ENCODE measurements at places on chromosomes 2 and 18.

DNA sequence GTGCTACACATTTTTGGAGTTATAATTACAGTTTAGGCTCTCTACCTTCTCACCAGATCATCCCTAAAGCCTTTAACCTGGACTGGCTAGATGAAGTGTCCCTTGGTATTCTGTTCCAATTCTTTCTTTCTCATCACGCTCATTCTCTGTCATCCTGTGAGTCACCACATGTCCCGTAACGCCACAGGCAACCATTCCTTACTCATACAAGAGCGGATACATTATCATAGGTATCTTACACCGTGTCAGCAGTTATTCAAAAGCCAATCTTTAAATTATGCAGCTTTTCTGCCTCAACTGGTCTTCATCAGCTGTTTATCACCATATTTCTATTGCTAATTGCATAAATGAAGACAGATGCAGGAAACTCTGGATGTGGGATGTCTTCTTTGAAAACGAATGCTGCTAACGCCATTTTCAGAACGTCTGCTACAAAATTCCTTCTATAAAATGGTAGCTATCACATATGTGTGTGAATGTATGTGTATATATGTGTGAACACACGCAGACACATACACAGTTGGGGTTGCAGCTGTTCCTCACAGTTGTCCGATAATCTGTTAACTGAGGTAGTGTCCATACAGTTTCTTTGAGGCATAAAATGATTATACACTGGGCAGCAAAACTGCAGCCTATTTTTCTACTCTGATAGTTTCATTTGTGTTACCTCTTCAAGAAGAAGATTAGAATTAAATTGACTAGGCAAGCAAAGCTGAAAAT, 47.9 kb downstream of the EML6 start:
- DNase-seq, result no peak

DNA sequence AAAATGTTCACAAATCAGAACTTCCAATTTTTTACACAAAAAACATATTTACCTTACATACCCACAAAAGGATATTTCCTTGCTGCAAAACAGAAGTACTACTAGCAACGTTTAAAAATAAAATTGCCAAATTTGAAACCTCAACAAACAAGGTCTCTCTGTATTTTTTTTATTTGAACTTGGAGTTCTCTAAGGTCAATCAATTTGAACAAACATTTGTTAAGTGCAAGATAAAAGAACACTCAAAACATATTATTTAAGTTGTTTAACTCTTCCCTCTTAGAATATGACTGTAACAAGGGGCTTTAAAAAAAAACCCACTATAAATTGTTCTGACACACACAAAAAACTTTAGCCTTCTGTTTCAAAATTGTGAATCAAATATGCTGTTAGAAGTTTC, 29.6 kb downstream of the PNO1 start:
- no peak for DNase-seq

GRCh38 chr2:240986787-240987411, 11.5 kb upstream of the SNED1 start:
- DNase-seq, result peak; percentile 42

GRCh38 chr2:171086352-171087290, 74.1 kb downstream of the TLK1 start:
- DNase-seq, result peak; percentile 80

DNA sequence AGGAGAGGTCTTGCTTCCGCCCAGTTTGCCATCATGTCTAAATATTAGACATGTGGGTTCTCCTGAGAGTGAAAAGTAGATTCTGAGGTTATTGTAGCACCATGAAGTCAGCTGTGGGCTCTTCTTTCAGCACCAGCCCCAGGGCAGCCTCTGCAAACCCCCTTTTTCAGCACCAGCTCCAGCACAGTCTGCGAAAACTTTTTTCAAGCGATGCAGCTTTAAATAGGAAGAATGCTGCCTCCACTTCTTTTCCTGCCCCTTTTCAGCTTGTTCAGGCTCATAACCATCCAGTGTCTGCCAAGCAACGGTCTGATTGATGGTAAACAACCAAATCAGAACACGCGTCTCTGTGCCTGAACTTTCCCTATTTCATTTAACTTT, at the start of gene COL5A2:
COL5A2 (minus strand) TSS at position 192 of the 381 bp plus-strand sequence; CDS start at position 35, 157 bp downstream.
- DNase-seq, result no peak

DNA sequence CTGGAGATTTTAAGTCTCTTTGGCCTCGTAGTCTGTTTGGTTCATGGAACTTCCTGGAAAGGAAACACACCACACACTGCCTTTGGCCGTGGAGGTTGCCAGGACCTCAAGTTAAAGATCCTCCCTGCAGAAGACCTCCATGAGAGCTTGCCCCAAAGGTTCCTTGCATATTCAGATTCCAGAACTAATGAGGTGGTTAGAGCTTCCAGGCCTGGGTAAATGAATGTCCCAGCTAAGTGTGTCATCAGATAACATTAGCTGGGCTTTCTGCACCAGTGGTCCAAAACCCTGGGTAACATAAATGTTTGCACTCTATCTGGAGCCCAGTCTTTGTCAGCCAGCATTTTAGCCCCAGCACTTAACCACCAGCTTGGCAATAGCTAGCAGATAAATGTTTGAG, 122.1 kb upstream of the EML6 start:
- no peak for DNase-seq

- no peak for DNase-seq
Observed at GRCh38 chr2:176789751-176790150, 422.8 kb upstream of the HNRNPA3 start.

DNA sequence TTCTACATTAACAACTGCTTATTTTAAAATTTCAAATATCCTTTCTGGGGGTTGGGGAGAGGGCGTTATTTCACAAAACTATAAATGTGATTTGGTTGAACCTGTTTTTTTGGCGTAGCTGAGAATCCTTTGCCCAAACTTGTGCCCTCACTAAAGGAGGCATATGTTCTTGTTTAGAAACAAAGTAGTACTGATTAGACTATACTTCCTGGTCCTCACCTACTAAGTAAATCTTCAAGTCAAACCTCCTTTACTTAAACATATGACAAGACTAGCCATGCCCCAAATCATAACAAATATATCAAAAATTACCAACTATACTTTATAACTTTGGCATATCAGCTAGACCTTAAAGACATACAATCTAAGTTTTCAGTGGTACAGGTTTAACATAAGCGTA, 5.8 kb downstream of the EIF2AK3 start:
- no peak for DNase-seq

DNA sequence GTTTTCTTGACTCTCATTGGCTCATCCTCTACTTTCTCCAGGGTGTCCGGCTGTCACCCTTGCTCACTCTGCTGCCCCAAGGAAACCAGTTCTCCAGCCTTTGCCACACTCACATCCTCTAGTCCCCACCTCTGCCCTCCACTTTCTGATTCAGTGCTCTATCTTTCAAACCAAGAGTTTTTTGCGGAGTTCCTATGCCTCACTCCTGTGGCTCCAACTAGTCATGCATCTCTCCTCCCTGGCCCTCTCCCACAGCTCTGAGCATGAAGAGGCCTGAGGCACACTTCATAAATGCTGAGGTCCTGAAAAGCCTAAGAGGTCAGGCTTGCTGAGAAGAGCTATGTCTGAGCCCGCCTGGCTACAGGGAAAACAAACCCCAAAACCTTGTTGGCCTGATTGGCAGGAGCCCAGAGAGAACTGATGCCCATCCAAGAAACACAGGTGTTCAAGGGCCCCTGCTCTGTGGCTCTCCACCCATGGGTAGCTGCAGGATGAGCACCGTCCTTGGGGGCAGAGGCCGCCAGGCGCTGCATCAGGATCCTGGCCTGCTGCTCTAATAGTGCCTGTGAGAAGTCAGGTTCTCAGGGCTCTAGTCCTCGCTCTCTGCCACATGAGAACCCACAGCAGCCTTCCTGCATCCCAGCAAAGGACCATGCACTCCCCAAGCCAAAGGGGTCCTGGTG, 42.1 kb downstream of the HS1BP3 start:
- DNase-seq, result no peak

GRCh38 chr2:44168681-44169154, at the start of gene PPM1B:
PPM1B (plus strand) TSS chr2:44168875; CDS start chr2:44201200, 32,325 bp downstream.
- DNase-seq, result no peak

DNA sequence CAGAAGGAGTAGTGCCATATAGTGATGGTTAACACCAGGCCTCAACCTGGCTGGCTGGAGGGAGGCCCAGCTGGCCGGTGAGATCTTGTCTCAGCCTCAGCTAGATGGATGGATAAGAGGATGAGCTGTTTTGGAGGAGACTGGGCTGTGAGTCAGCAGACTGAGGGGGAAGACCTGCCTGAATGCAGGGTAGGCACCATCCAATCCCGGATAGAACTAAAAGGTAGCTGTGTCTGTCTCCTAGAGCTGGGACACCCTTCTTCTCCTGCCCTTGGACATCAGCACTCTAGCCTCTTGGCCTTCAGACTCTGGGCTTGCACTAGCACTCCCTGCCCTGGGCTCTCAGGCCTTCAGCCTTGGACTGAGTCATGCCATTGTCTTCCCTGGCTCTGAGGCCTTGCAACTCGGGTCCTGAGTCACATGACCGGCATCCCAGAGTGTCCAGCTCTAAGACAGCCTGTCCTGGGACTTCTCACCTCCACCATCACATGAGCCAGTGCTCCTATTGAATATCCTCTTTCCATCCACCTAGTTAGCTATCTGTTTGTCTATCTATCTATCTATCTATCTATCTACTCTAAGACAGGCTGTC, 131.3 kb downstream of the TPO start:
- no peak for DNase-seq

DNA sequence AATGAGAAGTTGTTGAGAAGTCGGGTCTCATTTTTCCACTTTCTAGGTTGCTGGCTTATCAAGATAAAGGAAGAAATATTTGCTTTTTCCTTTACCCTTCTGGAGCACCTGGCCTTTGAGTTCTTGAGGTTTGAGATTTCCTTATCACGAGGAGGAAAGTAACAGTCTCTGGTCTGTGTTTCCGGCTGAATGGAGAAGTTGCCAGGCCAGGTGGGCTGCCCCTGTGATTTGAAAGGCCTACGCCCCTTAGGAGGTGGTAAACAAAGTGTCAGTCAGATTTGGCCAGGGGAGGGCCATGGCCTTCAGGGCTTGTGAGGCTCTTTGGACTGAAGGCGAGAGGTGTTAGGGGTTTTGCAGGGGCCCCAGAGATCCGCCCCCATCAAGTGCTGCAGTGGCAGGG, 156.7 kb upstream of the HAAO start:
- DNase-seq, result peak; percentile 88

DNA sequence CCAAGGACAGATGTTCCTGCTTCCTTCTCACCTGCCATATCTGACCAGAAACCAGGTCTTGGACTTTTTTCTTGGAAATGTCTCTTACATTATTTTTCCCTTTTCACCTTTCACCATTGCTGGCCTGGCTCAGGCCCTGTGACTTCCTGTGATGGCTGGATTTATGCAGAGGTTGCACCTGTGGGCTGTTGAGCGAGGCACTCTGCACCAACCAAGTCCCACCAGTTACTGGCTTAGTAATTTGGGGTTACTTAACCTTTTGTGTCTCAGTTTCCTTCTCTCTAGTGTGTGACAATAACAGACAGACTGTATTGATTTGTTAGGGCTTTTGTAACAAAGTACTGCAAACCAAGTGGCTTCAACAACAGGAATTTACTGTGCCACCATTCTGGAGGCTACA, 110.0 kb downstream of the INSIG2 start:
- no peak for DNase-seq

DNA sequence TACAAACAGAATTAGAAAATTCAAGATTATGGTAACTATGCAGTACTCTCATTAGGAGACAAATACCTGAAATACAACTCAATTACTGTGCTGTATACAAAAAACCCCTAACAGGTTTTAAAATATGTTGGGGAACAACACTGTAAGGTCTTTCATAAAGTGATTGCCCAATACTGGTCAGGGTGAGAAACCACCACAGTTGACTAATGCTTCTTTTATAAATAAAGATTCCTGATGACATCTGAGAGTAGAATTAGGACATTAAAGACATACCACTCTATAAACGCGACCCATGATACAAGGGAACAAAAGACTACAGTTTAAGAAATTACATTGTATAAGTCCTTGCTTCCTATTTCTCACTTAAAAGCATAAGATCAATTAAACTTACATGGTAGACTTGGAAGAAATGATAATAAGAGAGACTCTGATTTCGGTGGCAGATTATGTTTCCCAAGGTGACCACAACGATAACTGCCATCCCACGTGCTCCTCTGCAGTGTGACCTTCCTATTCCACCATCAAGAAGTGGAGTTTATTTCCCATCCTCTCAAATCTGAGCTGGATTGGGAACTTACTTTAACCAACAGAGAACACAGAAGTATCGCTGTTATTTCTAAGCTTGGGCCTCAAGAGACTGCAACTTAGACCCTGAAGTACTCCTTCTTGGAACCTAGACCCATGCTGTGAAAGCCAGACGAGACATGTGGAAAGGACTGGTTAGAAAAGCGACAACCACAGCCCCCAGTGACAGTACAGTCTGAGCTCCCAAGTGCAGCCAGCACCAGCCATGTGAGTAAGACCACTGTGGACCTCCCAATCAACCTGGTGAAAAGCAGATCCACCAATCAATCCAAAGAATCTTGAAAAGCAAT, 52.3 kb downstream of the ZNF521 start:
- peak; percentile 72 for DNase-seq

GRCh38 chr2:61962095-61962984, 56.9 kb downstream of the COMMD1 start:
- DNase-seq, result no peak

- DNase-seq, result peak; percentile 65
Observed at GRCh38 chr2:105746177-105747080, 1.7 kb downstream of the NCK2 start.

DNA sequence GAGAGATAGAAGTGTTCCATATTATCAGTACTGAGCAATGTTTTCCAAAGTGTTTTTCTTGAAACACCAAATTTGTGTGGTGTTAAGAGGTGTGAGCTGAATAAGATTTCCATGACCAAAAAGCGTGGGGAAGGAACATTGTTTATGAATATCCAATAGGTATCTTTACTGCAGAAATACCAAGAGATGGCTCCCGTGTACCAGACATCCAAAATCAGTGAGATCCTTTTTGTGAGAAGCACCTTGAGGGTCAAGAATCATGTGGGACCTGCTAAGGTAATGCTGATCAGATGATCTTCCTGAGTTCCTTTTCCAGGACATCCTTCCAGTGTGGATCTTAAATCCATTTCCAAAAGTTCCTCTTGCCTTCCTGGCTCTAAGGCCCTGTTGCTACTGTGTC, 246.0 kb downstream of the MYO3B start:
- no peak for DNase-seq

DNA sequence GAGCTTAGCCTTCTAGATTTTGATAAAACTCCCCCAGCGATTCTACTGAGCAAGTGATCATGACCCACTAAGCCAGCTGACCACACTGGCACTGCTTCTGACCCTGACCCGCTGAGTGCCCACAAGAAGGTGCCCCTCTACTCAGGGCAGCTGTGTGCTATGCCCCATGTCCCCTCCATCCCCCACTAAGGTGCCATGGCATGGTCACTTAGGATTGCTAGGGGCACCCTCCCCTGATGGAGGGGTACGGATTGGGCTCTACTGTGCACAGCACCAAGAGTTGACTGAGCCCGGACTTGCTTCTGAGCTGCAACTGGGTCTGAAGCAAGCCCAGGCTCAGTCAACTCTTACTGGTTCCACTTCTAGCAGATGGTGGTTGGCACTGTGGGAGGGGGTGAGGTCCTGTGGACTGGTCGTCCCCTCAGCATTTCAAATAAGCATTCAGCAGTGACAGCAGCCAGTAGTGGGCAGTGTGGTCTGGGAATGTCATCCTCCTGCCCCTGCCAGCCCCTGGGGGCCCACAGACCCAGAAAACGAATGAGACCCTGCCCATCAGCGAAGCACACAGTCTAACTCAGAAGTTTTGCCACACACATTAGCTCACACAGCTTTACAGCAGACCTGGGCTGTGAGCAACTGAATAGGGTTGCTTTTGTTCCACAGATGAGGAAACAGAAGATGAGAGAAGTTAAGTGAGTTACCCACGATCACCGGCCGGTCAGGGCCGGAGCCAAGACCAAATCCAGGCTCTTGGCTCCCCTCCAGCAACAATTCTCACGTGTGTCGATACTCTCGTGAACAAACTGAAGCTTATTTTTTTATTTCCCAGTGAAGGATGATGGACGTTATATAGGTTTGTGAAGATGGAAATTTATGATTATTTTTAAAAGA, 52.1 kb upstream of the FOSL2 start:
- no peak for DNase-seq
